Central memory CD8-positive, alpha-beta T cell (primary cell): ENCODE measurements at places on chromosomes 2 and 18.

DNA sequence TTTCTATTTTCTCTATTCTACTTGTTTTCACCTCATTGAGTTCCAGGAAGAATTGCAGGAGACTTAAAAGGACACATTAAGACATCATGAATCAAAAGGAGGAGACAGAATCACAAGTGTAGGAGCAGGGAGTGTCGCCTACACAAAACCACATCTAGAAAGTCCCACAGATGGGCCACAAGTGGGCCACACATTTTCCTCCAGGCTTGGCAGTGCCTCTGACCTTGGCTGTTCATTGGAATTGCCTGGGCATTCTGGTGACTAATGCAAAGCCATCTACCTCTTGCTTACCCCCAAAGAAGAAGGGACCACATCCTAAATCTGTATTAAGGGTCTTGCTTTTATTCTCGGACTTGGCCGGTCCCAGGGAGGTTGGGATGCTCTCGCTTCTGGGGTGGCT is 103.6 kb downstream of the KLHL29 start:
- no peak for DNase-seq

DNA sequence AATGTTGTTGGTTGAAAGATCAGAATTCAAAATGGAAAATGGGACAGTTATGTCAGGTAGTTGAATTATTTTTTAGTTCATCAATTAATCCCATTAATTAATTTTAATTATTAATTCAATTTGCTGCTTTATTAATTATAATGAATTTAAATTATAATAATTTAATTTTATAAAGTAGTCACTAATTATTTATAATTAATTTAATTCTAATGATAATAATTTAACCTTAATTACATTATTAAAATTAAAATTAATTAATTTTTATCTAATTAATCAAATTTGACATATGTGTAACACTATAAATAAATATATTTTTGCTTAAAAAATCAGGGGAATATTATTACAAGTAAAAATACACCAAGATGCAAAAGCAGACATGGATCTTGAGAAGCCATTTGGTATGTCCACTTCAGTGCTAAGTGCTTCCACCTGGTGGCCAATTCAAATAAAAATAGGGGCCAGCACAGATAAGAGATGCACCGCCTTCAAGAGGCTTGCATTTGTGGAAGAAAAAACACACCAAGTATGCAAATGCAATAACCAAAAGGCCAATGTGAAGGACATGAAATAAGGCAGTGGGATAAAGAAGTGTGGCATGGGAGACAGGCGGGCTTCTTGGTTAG is 73.2 kb downstream of the MBP start:
- DNase-seq, result no peak

GRCh38 chr18:70107091-70107490 is 98.4 kb downstream of the RTTN start:
- DNase-seq, result no peak

DNA sequence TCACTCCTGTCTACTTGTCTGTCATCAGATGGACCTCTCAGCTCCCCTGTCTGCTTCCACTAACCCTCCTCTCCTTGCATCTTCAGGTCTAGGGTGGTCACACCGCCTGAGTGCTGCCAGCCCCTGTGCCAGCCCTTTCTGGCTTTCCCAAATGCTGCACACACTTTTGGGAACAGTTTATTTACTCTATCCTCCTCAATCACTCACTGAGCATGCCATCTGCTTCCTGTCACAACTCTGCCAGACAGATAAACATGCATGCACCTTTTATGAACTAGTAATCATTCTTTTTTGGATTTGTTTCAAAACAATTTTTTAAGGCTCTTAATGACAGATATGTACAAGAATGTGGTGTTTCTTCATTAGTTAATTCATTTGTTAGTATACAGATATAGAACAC is 56.3 kb upstream of the CCDC195 start:
- no peak for DNase-seq

GRCh38 chr2:58180635-58181034 is 60.5 kb downstream of the FANCL start:
- DNase-seq, result no peak

DNA sequence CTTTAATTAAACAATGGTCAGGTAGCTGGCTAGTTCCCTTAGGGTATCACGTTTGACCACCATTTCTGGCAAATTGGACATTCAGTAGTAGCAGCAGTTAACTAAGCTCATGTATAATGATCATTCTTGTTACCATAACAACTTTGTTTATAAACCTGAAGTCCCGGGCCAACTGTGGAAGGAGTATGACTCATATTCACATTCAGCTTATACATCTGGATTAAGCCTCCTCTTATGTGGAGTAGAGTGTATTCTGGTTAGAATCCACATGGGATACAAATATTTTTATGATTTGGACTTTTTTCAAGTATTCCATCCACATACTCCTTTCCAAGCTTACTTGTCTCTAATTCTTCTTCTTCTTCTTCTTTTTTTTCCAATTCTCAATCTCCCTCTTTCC is 70.3 kb upstream of the ZSWIM2 start:
- no peak for DNase-seq

DNA sequence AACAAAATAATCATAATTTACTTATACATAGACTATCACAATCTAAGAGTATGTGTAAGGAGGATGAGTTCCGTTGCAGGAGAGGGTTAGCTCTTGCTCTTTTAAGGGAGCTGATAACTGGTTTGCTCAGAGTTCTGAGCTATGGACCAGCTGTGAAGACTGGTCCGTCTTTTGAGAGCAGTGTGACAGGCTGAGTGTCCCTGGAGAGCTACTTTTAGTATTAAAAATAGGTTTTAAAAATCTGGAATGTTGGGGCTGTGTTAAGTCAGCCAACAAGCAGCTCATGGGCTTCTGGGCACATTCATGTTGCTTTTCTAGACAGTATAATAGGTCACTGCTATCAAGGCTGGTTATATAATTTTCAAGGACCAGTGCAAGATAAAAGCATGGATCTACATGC is 41.5 kb upstream of the TMEM131 start:
- no peak for DNase-seq

DNA sequence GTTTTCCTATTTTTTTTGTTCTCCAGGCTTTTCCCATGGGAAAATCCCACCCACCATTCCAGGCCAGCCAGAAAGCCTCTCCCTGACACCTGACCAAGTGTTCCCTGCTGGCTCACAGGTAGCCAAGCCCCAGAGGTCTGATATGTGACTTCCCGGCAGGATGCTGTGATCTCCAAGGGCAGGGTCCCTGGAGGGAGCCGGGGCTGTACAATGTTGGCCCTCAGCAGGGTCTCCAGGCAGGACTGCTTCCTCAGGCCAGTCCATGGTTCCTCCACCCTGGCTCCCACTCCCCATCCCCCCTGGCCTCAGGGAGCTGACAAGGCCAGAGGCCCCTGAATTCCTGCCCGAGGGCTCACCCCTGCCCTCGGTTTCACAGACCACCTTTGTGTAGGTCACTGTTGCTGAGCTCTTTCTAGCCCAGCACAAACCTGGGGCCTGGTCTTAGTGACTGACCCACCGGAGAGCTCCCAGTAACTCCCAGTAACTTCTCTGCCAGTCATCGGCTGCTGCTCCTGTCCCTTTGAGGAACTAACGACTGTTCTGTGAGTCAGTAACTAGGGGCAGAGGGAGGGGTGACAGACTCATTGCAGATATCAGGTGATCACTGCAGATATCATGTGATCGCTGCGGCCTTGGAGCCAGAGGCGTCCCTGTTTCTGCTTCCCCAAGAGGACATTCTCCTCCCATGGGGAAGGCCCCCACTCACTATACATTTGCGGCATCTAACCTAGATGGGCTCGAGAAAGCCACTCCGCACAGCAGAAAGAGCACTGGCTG is 38.7 kb downstream of the SDC1 start:
- no peak for DNase-seq

GRCh38 chr2:135048122-135048521 is 875 bp upstream of the MAP3K19 start:
- no peak for DNase-seq
